ENCODE measurements at places on chromosomes 4 and X.

DNA sequence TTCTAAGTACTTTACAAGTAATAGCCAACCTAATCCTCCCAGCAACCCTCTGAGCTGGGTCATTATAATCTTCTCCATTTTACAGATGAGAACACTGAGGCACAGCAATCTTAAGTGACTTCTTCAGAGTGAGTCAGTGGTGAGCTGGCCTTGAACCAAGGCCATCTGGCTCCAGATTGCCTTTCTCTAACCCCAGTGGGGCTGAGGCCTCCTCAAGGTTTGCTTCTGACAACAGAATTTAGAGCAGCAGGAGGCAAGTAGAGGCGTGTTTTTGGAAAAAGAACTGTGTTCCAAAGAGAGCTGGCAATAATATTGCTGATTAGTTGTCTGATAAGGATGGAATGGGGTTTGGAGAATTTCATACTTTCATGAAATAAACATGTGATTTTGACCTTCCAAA, 41.2 kb downstream of the PIR start:
- DNase-seq: no peak

DNA sequence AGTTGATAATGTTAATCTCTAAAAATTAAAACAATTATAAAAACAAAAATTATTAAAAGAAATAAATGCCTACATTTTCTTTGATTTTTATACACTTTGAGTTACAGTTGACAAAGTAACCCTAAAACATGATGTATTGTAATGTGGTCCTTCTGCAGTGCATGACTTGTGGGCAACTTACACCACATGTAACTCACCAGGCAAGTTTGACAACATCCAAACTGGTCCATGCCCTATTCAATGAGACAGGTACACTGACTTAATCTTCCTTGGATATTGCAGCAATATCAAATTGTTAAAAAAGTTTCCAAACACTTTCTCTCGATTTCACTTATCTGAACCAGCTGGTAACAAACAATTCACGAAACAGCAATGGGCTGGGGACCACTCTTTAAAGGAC, 81.5 kb downstream of the FTHL17 start:
- no peak for DNase-seq

DNA sequence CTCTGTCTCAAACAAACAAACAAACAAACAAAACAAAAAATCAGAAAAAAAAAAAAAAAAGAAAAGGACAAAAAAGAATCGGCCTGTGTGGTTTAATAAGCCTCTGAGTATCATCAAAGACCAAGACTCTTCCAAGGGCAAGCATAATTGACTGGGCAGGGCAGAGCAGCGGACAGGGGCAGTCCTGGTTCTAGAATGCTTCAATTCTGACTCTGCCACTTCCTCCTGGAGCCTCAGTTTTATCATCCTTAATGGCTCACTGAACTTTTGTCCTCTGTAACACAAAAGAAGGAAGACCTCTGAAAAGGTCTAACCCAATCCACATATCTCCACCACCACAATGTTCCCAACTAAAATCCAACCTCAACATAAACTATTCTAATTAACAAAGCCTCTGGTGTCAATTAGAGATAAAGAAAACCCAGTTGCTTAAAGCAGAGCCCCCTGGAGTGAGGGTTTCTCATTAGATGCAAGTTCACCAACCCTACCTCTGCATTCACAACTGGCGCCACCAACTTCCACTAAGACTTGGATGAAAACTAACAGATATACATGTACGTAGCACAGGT, 51.7 kb downstream of the TBC1D9 start:
- no peak for DNase-seq

- DNase-seq: no peak
These were observed 49.6 kb downstream of the LAMP2 start for GRCh38 chrX:120419463-120419862.

DNA sequence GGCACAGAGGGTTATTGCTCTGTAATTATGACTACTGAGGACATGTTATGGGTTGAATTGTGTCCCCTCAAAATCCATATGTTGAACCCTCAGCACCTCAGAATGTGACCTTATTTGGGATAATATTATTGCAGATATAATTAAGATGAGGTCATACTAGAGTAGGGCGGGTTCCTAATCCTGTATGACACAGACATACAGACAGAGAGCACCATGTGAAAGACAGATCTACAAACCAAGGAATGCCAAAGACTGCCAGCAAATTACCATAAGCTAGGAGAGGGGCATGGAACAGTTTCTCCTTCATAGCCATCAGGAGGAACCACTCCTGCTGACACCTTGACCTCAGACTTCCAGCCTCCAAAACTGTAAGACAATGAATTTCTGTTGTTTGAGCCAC, 115.2 kb upstream of the OTUD4 start:
- DNase-seq: no peak

GRCh38 chr4:2913168-2913567, 50.0 kb downstream of the NOP14 start:
- DNase-seq: no peak

DNA sequence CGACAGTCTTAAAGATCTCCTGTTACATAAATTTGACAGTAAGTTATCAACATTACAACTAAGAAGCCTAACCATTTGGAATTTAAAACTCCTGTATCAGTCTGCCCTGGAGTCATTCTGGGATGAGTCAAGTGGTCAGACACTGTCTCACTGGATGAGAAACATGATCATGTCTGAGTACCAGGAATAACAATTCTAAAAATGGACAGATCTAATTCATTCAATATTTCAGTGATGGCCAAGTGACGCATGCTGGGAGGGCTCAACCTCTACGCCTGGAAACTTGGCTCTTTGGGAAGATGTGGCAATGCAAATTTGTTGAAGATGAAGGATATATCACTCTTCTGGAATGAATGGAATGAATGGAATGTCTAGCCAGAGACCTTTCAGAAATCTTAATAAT, 1427.2 kb downstream of the STIM2 start:
- DNase-seq: peak; percentile 56

DNA sequence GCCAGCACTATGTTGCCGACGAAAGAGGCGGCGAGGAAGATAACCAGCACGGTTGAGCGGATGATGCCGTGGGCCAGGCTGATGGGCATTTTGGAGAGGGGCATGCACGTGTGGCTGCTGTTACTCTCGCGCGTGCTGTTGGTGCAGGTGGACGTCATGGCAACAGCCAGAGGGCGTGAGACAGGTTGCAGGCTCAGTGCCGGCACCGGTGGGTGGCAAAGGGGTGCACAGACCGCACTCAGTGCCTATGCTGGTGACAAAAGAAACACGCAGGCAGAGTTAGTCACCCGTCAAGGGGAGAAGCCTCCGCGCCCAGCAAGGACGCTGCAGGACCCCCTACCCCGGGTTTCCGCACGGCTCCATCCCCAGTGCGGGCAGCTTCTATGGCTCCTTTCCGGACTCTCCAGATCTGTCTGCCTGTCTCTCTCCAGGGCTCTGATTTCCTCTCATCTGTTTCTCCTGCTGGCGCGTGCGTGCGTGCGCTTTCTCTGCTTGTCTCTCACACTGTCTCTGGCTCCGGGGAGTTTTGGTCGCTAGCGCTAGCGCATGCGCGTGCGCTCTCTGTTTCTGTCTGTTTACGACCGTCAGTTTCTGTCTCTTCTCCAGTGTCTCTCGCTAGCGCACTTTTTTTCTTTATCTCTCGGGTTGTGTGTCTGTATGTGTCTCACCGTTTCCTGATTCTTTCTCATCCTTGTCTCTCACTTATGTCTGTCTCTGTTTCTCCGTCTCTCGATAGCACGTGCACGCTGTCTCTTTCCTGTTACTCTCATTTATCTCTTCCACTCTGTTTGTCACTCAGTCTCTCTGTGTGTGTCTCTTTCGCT, 2.1 kb downstream of the GPR101 start:
- no peak for DNase-seq

- DNase-seq: no peak
These were observed 27.7 kb upstream of the GLRB start for GRCh38 chr4:157048248-157048647.

DNA sequence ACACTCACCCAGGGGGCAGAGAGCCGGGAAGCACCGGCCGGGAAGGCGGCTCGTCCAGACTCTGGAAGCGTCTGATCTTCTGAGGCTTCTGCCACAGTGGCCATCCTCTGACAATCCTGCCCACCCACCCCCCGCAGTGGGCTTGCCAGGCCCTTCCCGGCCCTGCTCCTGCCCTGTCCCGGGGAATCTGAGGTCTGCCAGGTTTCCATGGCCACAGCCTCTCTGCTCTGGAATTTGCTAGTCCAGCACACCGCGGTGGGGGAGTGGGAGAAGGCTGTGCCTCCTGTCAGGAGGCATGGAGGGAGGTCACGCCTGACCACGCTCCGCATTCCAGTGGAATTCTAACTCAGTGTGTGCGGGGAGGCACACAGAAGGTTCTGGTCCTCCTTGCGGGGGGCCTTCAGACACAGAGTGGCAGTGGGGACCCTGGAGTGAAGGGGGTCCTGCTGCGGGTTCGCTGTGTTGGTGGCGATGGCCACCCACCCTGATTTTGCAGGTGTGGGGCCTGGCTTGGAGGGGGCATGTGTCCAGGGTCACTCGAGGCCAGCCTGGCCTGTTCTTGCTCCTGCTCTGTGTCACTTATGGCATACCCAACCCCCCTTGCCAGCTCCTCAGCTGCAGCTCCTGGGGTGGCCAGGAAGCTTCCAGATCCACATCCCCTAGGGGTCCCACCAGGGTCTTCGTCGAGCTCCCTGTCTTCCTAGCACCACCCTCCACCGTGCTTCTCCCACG, 55.6 kb upstream of the ADRA2C start:
- DNase-seq: peak; percentile 13

GRCh38 chr4:86938771-86939520, 4.1 kb downstream of the AFF1 start:
- DNase-seq: no peak

- DNase-seq: no peak
These were observed 37.0 kb downstream of the HTT start for GRCh38 chr4:3111461-3111860.

- no peak for DNase-seq
These were observed 33.7 kb downstream of the PRPS2 start for GRCh38 chrX:12824944-12825343.
